ENCODE measurements at places on chromosomes 13 and 19. TPM values are rescaled to one million over a fixed set of nuclear protein-coding genes. Genes with fewer than 3 reads are reported as not detected.

Gene CTXN1
- not detected for total RNA-seq

DNA sequence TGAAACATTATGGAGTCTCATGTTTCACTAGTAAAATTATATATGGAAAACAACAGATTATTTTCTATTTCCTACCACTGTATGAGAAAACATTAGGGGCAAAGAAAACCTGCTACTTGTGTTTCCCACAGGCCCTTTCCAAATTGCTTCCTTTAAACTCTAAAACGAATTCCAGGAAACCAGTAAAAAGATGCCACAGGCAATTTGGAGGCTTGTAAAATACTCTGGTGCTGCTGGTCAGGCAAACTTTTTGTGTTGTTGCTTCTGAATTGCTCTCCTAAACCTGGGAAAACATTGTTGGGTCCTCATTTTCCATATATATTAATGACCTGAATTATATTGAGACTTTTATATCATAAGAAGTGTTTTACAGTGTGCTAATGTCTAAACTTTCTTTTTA, 141.5 kb downstream of the TDRD3 start:
- DNase-seq = no peak
- no peaks in the 10 kb centered on the region for H3K4me1 ChIP-seq
- H3K27ac ChIP-seq = no peak overlapping the region
- no peak overlapping the region for H3K4me3 ChIP-seq
- H3K36me3 ChIP-seq = peaks cover 2% of the 10 kb centered on the region
- H3K27me3 ChIP-seq = no peaks in the 10 kb centered on the region

- no peak overlapping the region for H3K4me3 ChIP-seq
- no peak overlapping the region for H3K27ac ChIP-seq
- peaks cover 3% of the 10 kb centered on the region for H3K4me1 ChIP-seq
- H3K27me3 ChIP-seq = no peaks in the 10 kb centered on the region
- H3K36me3 ChIP-seq = peaks cover 29% of the 10 kb centered on the region
- no peak for DNase-seq
Observed at GRCh38 chr19:17570791-17571190, 15.3 kb downstream of the COLGALT1 start.

DNA sequence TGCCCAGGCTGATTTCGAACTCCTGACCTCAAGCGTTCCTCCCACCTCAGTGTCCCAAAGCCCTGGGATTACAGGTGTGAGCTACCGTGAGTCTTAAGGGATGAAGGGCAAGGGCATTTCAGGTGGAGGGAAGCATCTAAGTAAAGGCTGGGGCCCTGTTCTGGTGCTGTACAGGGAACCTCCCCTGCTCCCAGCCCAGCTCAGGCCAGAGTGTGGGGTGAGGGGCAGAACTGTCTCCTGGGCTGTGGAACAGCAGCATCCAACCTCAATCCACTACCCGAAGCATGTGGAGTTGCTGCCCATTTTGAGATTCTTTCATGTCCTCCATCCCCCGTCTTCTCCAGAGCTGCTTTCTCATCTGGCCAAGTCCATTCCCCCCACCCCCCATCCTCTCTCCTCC, 105.3 kb downstream of the SIPA1L3 start:
- H3K4me3 ChIP-seq = no peak overlapping the region
- no peak for DNase-seq
- no peaks in the 10 kb centered on the region for H3K36me3 ChIP-seq
- H3K27ac ChIP-seq = no peak overlapping the region

Gene FGF21
- not detected for total RNA-seq

Gene ADAT3
- 10.6 TPM for total RNA-seq

GRCh38 chr19:30871979-30872378, 477.3 kb downstream of the TSHZ3 start:
- no peak overlapping the region for H3K4me3 ChIP-seq
- no peaks in the 10 kb centered on the region for H3K27me3 ChIP-seq
- DNase-seq = no peak
- H3K36me3 ChIP-seq = no peaks in the 10 kb centered on the region
- H3K4me1 ChIP-seq = no peaks in the 10 kb centered on the region

DNA sequence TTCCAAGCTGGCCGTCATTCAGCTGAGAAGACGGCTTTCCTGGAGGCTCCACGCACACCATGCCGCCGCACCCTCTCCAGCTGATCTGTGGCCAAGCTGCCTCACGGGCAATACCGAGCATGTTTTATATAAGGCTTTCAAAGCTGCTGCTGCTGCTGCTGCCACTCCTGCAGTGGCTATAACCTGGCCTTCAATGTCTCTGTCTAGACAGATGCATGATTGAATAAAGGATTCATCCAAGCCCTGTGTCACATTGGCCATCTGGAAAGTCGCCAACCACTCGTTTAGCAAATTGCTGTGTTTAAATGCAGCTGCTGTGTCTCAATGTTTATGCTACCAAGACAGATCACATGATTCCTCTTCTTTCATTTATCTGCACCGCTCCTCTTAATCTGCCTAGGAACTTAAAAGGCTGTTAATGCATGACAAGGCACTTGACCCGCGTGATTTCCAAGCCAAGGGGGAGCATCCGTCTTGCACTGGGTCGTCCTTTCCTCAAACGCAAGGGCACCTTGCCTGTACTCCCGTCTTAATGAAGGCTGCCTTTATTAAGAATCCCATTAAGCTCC, 114.3 kb downstream of the TEX26 start:
- H3K36me3 ChIP-seq = no peaks in the 10 kb centered on the region
- DNase-seq = no peak
- no peak overlapping the region for H3K27ac ChIP-seq
- H3K4me3 ChIP-seq = no peak overlapping the region
- H3K27me3 ChIP-seq = peaks cover 6% of the 10 kb centered on the region
- H3K4me1 ChIP-seq = peaks cover 50% of the 10 kb centered on the region

DNA sequence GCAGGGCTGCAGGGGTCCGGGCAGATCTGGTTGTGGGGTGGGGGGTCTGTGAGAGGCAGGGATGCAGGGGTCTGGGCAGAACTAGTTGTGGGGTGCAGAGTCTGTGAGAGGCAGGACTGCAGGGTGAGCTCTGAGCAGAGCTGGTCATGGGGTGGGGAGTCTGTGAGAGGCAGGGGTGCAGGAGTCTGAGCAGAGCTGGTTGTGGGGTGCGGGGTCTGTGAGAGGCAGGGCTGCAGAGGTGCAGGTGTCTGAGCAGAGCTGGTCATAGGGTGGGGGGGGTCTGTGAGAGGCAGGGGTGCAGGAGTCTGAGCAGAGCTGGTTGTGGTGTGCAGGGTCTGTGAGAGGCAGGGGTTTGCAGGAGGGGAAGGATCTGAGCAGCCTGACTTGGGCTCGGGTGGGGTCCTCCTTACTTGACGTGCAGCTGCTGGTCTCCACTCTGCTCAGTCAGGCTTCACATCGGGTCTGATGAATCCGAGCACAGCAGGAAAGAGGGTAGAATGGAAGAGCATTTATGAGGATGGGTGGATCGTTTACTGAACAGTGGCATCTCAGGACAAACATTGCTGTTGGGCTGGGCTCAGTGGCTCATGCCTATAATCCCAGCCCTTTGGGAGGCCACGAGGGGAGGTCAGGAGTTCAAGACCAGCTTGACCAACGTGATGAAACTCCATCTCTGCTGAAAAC, 31.2 kb downstream of the IGFL2 start:
- peaks cover 4% of the 10 kb centered on the region for H3K4me1 ChIP-seq
- H3K27ac ChIP-seq = no peak overlapping the region
- H3K36me3 ChIP-seq = no peaks in the 10 kb centered on the region

DNA sequence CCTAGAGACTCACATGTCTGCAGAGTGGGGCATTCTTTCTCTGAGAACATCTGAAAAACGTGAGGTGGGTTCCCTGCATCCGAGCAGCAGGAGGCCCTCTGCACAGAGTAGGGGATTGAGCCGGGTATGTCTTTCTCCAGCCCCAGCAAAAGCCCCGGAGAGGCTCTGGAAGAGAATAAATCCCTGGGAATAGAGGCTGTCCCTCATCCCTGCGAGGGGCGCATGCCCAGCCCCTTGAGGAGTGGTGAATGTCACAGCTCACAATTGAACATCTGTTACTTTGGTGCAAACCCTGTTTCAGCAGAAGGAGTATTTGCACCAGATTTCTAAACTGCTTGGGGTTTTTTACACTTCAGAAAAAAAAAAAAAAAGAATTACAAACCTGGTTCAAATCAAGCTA, 164.6 kb downstream of the FGF14 start:
- H3K4me3 ChIP-seq = no peak overlapping the region
- DNase-seq = no peak
- no peak overlapping the region for H3K27ac ChIP-seq
- H3K4me1 ChIP-seq = peaks cover 10% of the 10 kb centered on the region

GRCh38 chr19:39502640-39503417, 4.1 kb downstream of the DLL3 start:
- peaks cover 38% of the 10 kb centered on the region for H3K4me1 ChIP-seq
- no peak overlapping the region for H3K4me3 ChIP-seq
- peaks cover 3% of the 10 kb centered on the region for H3K36me3 ChIP-seq
- H3K27ac ChIP-seq = no peak overlapping the region

Gene FFAR3
- not detected for total RNA-seq

DNA sequence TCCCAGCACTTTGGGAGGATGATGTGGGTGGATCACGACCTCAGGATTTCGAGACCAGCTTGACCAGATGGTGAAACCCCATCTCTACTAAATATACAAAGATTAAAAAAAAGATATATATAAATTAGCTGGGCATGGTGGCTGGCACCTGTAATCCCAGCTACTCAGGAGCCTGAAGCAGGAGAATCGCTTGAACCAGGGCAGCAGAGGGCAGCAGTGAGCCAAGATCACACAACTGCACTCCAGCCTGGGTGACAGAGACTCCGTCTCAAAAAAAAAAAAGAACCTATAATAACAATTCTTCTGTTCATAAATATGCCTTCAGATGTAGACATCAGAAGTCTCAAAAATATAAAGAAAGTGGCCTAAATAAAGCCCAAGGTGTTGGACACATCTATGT, 7.6 kb downstream of the ZNF737 start:
- H3K27ac ChIP-seq = no peak overlapping the region
- peaks cover 79% of the 10 kb centered on the region for H3K36me3 ChIP-seq
- peaks cover 7% of the 10 kb centered on the region for H3K4me1 ChIP-seq
- H3K27me3 ChIP-seq = no peaks in the 10 kb centered on the region
- no peak overlapping the region for H3K4me3 ChIP-seq

Gene CALR3
- total RNA-seq = not detected

DNA sequence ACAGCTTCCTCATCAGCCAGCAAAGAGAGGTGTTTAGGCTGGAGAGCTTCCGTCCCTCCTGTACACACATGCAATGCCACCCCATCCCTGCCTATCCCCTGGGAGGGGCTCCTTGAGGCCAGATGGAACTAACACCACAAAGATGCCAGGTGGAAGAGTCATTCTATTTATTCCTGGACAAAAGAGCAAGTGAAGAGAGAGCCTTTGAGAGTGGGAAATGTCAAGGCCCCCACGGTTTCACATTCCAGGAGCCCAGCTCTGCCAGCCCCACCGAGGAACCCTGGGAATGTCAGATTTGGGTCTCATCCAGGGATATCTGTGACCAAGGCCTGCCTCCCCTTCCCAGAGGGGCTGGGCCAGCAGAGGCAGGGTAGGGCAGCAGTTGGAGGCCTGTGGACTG, 30.8 kb upstream of the IGFL1 start:
- H3K36me3 ChIP-seq = no peaks in the 10 kb centered on the region
- peaks cover 26% of the 10 kb centered on the region for H3K27me3 ChIP-seq
- H3K27ac ChIP-seq = no peak overlapping the region
- H3K4me3 ChIP-seq = no peak overlapping the region

GRCh38 chr13:35566340-35566739, 89.9 kb upstream of the MAB21L1 start:
- no peak for DNase-seq
- H3K27ac ChIP-seq = no peak overlapping the region
- H3K4me3 ChIP-seq = no peak overlapping the region
- H3K4me1 ChIP-seq = no peaks in the 10 kb centered on the region
- H3K36me3 ChIP-seq = no peaks in the 10 kb centered on the region

- DNase-seq = no peak
- H3K4me3 ChIP-seq = no peak overlapping the region
- no peaks in the 10 kb centered on the region for H3K4me1 ChIP-seq
- no peaks in the 10 kb centered on the region for H3K27me3 ChIP-seq
- H3K27ac ChIP-seq = no peak overlapping the region
Observed at GRCh38 chr13:46738766-46739165, 58.2 kb downstream of the ESD start.

DNA sequence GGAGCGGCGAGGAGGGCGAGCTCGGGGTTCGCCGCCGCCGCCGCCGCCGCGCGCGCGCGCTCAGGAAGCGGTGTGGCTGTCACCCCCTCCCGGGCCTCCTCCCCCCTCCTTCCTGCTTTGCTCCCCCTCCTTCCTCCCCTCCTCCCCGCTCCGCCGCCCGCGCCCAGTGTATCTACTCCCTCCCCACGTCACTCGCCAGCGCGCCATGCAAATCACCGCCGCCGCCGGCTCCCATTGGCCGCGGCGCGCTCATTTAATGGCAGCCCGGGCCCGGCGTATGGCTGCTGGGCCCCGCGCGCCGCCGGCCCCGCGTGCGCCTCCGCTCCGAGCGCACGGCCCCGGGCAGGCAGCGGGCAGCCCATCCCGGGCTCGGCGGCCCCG, 335 bp upstream of the SOX1 start:
- H3K4me1 ChIP-seq = peaks cover 3% of the 10 kb centered on the region
- H3K36me3 ChIP-seq = peaks cover 4% of the 10 kb centered on the region
- no peak overlapping the region for H3K4me3 ChIP-seq
- peak; percentile 20 for DNase-seq
- peaks cover 69% of the 10 kb centered on the region for H3K27me3 ChIP-seq

GRCh38 chr13:112133499-112134390, 66.8 kb downstream of the SOX1 start:
- no peak for DNase-seq
- no peaks in the 10 kb centered on the region for H3K27me3 ChIP-seq
- H3K27ac ChIP-seq = no peak overlapping the region
- no peaks in the 10 kb centered on the region for H3K4me1 ChIP-seq
- no peaks in the 10 kb centered on the region for H3K36me3 ChIP-seq
- H3K4me3 ChIP-seq = no peak overlapping the region

Gene KLK14
- total RNA-seq = 0.35 TPM

GRCh38 chr13:112260108-112261055, 115.8 kb upstream of the SPACA7 start:
- DNase-seq = no peak
- H3K4me3 ChIP-seq = no peak overlapping the region
- no peaks in the 10 kb centered on the region for H3K4me1 ChIP-seq
- H3K27me3 ChIP-seq = no peaks in the 10 kb centered on the region

Gene ZNF506
- 26.7 TPM for total RNA-seq

GRCh38 chr19:7706188-7706954, 4.4 kb upstream of the FCER2 start:
- H3K36me3 ChIP-seq = no peaks in the 10 kb centered on the region
- H3K27me3 ChIP-seq = peaks cover 7% of the 10 kb centered on the region
- DNase-seq = no peak
- H3K27ac ChIP-seq = peak overlapping the region; percentile 92
- H3K4me3 ChIP-seq = peak overlapping the region; percentile 34

DNA sequence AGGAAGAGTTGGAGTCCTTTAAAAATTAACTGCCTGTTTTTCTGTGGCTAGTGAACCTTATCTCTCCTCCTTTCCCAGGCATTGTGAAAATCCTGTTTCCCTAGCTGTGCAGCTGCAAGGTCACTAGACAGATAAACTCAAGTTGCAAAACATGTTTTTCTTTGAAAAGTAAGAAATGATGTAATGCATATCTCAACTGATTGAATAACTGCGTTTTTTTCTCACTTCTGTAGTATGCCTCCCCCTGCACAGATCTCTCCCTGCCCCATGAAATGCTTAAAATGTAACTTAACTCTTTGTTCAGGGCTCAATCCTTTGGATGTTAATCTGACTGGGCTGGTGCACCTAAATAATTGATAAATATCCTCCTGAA, 27.7 kb upstream of the CYSLTR2 start:
- H3K4me1 ChIP-seq = no peaks in the 10 kb centered on the region
- no peaks in the 10 kb centered on the region for H3K36me3 ChIP-seq
- no peak overlapping the region for H3K27ac ChIP-seq
- no peak overlapping the region for H3K4me3 ChIP-seq
